Right atrium auricular region (tissue), 2 donors: ENCODE measurements at places on chromosomes 3 and 15. TPM values are rescaled to one million over a fixed set of nuclear protein-coding genes. Genes with fewer than 3 reads are reported as not detected.

GRCh38 chr3:9468460-9468859 is 71.0 kb downstream of the SETD5 start:
- no peak for DNase-seq

VWA5B2 gene
- total RNA-seq, result not detected

DNA sequence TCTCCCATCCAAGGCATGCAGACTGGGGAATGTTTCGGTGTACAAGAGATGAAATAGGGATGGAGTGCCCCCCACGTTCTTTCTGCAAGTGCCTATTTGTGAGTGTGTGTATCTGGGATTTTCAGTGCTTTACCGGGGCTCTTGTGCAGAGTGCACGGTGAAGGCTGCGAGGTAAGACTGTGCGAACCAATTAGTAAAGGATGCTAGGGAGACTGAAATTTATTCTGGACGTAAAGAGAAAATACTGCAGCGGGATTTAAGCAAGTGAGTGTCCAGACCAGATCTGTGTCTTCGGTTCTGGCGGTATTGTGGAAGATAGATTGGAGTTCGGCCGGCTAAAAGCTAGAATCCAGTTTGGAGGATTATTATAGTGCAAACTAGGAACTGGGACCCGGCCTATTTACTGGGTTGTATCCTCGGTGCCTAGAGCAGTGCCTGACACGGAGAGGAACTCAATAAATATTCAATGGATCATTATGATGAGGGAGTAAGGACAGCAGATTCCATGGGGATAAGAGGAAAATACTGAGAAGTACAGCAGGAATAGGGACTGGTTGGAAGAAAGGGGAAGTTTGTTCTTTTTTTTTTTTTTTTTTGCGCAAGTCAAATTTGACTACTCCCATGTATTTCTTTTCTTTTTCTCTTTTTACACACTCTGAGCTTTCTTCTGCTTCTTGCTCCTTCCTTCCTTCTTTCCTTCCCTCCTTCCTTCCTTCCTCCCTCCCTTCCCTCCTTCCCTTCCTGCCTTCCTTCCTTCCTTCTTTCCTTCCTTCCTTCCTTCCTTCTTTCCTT is 580 bp upstream of the MAGEF1 start:
- no peak for DNase-seq

GRCh38 chr3:127728417-127729015 is 55.8 kb downstream of the ABTB1 start:
- no peak for DNase-seq

GRCh38 chr15:48833526-48834239 is 22.8 kb upstream of the CEP152 start:
- no peak for DNase-seq
